ENCODE measurements at places on chromosomes 5 and 9.

GRCh38 chr9:123450996-123451395 is 95.0 kb downstream of the CRB2 start:
- H3K4me3 ChIP-seq = no peak overlapping the region
- peaks cover under 1% of the 10 kb centered on the region for H3K36me3 ChIP-seq
- H3K4me1 ChIP-seq = no peaks in the 10 kb centered on the region
- no peak overlapping the region for H3K27ac ChIP-seq

GRCh38 chr9:113875459-113876150 is 504 bp upstream of the ZNF618 start:
- no peak for DNase-seq
- peaks cover 35% of the 10 kb centered on the region for H3K4me1 ChIP-seq
- H3K27ac ChIP-seq = peak overlapping the region; percentile 47

DNA sequence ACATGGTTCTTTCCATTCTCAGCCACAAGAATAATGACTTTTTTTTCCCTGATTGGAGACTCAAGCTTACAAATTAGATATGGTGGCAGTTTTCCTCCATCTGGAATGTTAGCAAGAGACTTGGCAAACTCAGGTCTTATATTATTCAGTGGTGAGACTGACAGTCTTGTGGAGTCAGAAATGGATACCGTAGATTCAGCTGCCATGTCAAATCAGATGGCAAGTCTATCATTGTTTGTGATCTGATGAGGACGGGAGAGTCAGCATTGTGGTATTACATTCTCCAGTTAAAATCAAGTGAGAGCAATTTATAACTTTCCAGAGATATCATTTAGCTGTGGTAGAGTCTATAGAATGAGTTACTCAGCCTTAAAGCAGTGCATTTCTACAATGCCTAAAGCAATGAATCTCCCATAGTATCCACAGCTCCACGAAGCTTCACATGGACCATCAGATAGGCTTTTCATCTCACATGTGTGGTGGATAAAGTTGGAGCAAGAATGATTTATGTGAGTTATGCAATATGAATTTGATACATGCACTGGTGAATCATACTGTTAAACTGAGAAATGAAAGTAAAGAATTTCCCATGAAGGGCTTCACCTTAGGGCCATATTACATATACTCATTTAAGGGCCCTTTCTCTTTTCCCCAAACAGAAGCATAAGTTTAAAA is 430.6 kb downstream of the ZNF608 start:
- no peaks in the 10 kb centered on the region for H3K27me3 ChIP-seq
- H3K27ac ChIP-seq = no peak overlapping the region
- no peak for DNase-seq

GRCh38 chr5:176490301-176490700 is 42.1 kb downstream of the FAF2 start:
- H3K4me1 ChIP-seq = no peaks in the 10 kb centered on the region
- no peaks in the 10 kb centered on the region for H3K27me3 ChIP-seq
- peaks cover 38% of the 10 kb centered on the region for H3K36me3 ChIP-seq
- DNase-seq = no peak
- no peak overlapping the region for H3K27ac ChIP-seq

DNA sequence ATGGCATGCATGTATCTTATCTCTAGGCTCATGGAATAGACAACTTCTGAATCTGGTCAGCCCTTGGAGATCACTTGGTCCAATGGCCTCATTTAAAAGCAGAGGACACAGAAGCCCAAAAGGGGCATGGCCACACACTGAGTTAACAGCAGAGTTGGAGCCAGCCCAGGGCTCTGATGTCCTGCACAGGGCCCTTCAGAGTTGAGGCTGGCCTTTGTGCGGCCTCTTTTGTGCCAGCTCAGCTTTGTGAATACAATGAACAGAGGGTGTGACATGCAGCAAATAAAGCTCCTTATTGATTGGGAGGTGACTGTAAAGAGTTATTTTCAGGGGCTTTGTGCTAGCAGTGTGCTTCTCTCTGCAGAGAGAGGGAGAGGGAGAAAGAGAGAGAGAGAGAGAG is 150.1 kb upstream of the STK32A start:
- no peak for DNase-seq
- no peak overlapping the region for H3K27ac ChIP-seq
- no peak overlapping the region for H3K4me3 ChIP-seq
- H3K27me3 ChIP-seq = no peaks in the 10 kb centered on the region
- no peaks in the 10 kb centered on the region for H3K4me1 ChIP-seq
- no peaks in the 10 kb centered on the region for H3K36me3 ChIP-seq

- H3K4me1 ChIP-seq = no peaks in the 10 kb centered on the region
- no peak overlapping the region for H3K27ac ChIP-seq
- DNase-seq = no peak
- no peaks in the 10 kb centered on the region for H3K36me3 ChIP-seq
- H3K27me3 ChIP-seq = peaks cover 2% of the 10 kb centered on the region
- H3K4me3 ChIP-seq = no peak overlapping the region
Observed at GRCh38 chr9:99199938-99200539, 21.7 kb downstream of the ALG2 start.

DNA sequence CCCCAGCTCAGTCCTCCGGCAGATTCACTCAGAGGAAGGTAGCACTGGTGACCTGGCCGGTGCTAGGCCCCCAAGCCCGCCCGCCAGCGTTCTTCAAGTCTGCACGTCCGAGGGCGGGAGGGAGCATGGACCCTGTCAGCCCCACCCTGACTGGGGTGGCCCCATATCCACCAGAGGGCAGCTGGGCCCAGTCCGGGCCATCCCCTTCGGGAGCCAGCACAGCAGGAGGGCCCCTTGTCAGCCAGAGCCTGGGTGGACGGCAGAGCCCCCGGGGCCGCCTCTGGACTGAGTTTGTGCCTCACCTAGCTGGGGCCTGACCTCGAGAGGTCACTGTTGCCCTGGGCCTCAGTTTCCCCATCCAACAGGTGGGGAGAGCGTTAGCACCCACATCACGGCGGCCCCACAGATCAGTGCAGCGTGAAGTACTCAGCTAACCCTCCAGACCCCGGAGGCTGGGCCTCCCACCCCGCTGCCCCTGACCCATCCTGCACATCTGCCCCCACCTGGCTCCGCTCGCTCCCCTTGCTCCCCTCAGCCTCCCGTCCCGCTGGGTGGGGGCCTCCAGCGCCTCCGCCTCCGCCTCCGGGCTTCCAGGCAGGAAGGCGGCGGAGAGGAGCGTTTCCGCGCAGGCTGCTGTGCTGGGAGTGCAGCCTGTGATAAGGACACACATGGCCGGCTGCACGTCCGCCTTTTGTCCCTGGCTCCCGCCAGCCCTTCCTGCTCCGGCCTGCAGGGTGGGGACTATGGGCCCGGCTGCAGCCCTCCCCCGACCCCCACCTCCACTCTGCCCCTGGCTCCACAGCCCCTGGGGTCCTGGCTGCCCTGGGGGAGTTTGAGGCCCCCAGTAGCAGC is 16.6 kb upstream of the EGFL7 start:
- peaks cover 17% of the 10 kb centered on the region for H3K27me3 ChIP-seq
- peak; percentile 43 for DNase-seq

- no peak overlapping the region for H3K27ac ChIP-seq
- no peak overlapping the region for H3K4me3 ChIP-seq
- peaks cover 28% of the 10 kb centered on the region for H3K27me3 ChIP-seq
- no peaks in the 10 kb centered on the region for H3K36me3 ChIP-seq
- DNase-seq = peak; percentile 40
- H3K4me1 ChIP-seq = no peaks in the 10 kb centered on the region
Observed at GRCh38 chr9:33719581-33720374, 75.6 kb upstream of the PRSS3 start.

DNA sequence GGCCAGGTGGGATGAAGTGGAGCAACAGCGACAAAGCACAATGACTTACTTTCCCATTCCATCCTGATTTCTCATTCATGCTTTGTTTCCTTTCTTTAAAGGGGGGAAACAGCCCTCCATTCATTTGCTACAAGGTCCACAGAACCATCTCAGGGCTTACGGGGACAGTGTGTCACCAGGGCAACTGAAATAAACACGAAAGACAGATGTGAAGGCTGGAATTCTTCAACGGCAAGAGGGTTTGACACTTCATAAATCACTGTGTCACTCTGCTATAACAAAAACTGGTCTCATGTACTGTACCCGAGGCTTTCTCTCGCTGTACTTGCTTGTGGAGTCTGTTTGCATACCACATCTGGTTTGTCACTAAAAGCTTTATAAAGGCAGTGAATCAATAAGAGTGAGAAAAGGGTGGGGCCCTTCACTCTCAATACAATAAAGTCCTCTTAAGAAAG is 150.8 kb downstream of the EFNA5 start:
- no peak overlapping the region for H3K4me3 ChIP-seq
- no peak overlapping the region for H3K27ac ChIP-seq
- H3K36me3 ChIP-seq = peaks cover 4% of the 10 kb centered on the region
- peaks cover 24% of the 10 kb centered on the region for H3K4me1 ChIP-seq

GRCh38 chr5:42855811-42856210 is 44.1 kb upstream of the SELENOP start:
- no peak for DNase-seq
- H3K36me3 ChIP-seq = no peaks in the 10 kb centered on the region
- H3K27ac ChIP-seq = no peak overlapping the region
- peaks cover 28% of the 10 kb centered on the region for H3K4me1 ChIP-seq

- no peak overlapping the region for H3K4me3 ChIP-seq
- peaks cover 63% of the 10 kb centered on the region for H3K4me1 ChIP-seq
- H3K27me3 ChIP-seq = no peaks in the 10 kb centered on the region
Observed at GRCh38 chr5:112686675-112687074, 51.0 kb upstream of the APC start.

DNA sequence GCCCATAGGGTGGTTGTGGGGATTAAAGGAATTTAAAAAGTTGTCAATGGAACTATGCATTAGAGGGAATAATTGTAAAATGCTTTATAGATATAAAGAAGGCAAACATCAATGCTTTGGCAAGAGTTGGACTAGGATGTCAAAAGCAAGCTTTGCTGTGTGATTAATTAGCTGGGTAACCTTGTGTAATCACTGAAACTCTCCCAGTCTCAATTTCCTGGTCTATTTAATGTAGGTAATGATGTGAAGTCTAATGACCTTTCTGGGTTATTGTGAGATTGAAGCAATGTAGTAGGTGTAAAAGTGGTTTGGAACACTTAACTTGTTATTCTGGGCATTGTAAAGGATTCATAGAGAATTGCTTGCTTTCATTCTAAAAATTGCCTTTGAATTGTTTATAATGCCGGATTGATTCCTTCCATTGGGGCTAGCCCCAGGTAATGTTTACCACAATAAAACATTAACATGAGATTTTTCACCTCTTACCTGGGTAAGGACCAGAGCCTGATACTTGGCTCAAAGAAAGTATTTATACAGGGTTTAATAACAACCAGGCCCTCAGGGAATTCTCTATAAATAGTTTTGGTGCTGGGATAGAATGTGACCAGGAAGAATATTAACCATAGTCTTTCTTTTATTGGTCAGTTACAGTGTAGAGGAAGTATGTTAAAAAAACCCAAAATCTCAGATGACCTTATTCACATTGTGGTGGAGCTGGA is 30.0 kb upstream of the CLINT1 start:
- no peak overlapping the region for H3K4me3 ChIP-seq
- no peak overlapping the region for H3K27ac ChIP-seq
- peaks cover 7% of the 10 kb centered on the region for H3K4me1 ChIP-seq
- no peaks in the 10 kb centered on the region for H3K36me3 ChIP-seq
- no peaks in the 10 kb centered on the region for H3K27me3 ChIP-seq

- H3K36me3 ChIP-seq = no peaks in the 10 kb centered on the region
- H3K4me3 ChIP-seq = no peak overlapping the region
- DNase-seq = no peak
- H3K27me3 ChIP-seq = no peaks in the 10 kb centered on the region
Observed at GRCh38 chr5:54738118-54738972, 220.8 kb downstream of the SNX18 start.

DNA sequence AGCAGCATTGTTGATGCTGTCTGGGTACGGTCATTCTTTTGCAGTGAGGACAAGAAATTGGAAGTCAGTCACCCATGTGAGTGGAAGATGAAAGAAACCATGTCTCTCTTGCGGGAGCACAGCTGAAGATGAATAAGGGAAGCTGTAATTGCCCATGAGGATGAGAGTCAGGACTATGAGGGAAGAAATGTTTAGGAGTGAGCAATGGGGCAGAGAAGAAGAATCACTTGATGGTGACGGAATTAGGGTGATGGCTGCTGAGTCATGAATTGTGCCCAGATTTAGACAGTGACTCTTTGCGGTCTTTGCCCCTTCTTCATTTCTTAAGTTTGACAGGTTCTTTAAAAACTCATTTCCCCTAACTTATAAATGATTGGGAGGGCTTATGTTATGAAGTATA is 183.3 kb downstream of the MAST4 start:
- no peak overlapping the region for H3K4me3 ChIP-seq
- H3K27me3 ChIP-seq = peaks cover 3% of the 10 kb centered on the region
- H3K4me1 ChIP-seq = no peaks in the 10 kb centered on the region
- no peaks in the 10 kb centered on the region for H3K36me3 ChIP-seq
- DNase-seq = no peak
- H3K27ac ChIP-seq = no peak overlapping the region

DNA sequence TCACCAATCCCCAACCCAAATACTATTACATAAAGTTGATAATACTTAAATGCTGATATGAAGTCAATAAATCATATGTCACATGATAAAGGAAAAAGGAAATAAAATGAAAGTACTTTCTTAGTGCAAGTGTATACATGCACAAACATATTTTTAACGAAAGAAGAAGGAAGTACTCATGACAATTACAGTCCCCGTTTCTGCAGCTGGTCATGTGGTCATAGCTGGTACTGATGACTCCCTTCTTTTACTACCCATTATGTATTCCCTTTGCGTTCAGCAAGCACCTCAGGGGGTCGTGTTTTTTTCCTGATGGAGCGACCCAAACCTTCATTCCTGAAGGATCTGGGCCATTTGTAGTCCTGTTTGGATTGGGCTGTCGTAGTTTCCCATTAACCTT is 27.3 kb downstream of the CENPP start:
- H3K27me3 ChIP-seq = no peaks in the 10 kb centered on the region
- no peak for DNase-seq
- no peak overlapping the region for H3K27ac ChIP-seq

GRCh38 chr9:90772386-90772785 is 29.2 kb upstream of the SYK start:
- no peak for DNase-seq
- H3K4me1 ChIP-seq = no peaks in the 10 kb centered on the region
- no peak overlapping the region for H3K4me3 ChIP-seq
- no peaks in the 10 kb centered on the region for H3K27me3 ChIP-seq

GRCh38 chr9:32722704-32723103 is 60.6 kb upstream of the TMEM215 start:
- H3K27ac ChIP-seq = no peak overlapping the region
- no peaks in the 10 kb centered on the region for H3K4me1 ChIP-seq
- no peak for DNase-seq

DNA sequence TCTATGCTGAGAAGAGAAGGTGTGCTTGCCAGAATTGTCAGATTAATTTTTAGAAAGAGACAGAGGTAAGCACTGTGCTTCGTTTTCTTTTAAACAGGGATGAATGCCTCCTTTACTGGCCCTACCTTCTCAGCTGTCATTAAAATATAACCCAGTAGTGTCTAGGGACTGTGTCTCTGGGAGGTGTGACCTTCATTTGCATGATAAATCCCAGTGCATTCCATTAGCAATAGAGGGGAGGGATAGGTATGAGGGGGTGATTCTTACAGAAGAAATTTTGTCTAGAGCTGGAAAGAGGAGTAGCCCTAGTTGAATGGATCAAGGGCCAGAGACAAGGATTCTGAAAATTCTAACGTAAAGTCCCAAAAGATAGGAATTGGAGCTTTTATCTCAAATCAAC is 351.5 kb downstream of the BNC2 start:
- no peak overlapping the region for H3K4me3 ChIP-seq
- no peak for DNase-seq
- no peaks in the 10 kb centered on the region for H3K27me3 ChIP-seq
- peaks cover 70% of the 10 kb centered on the region for H3K4me1 ChIP-seq

GRCh38 chr9:37262410-37262809 is 142.0 kb downstream of the ZCCHC7 start:
- H3K4me1 ChIP-seq = peaks cover 6% of the 10 kb centered on the region
- no peak overlapping the region for H3K4me3 ChIP-seq
- no peak for DNase-seq
- no peaks in the 10 kb centered on the region for H3K36me3 ChIP-seq
- no peaks in the 10 kb centered on the region for H3K27me3 ChIP-seq
- H3K27ac ChIP-seq = no peak overlapping the region
